T-helper 17 cell (primary cell): ENCODE measurements at places on chromosomes 4 and X.

GRCh38 chrX:121008920-121009319 lies 23.4 kb upstream of the CT47A1 start:
- H3K4me1 ChIP-seq, result no peaks in the 10 kb centered on the region
- H3K36me3 ChIP-seq, result no peaks in the 10 kb centered on the region
- no peak overlapping the region for H3K27ac ChIP-seq
- DNase-seq, result no peak
- no peak overlapping the region for H3K4me3 ChIP-seq

GRCh38 chr4:1711571-1712215 lies 426 bp downstream of the SLBP start:
- peaks cover 5% of the 10 kb centered on the region for H3K36me3 ChIP-seq
- peak overlapping the region; percentile 94 for H3K4me3 ChIP-seq
- DNase-seq, result peak; percentile 27
- H3K27me3 ChIP-seq, result no peaks in the 10 kb centered on the region
- H3K4me1 ChIP-seq, result peaks cover 30% of the 10 kb centered on the region

DNA sequence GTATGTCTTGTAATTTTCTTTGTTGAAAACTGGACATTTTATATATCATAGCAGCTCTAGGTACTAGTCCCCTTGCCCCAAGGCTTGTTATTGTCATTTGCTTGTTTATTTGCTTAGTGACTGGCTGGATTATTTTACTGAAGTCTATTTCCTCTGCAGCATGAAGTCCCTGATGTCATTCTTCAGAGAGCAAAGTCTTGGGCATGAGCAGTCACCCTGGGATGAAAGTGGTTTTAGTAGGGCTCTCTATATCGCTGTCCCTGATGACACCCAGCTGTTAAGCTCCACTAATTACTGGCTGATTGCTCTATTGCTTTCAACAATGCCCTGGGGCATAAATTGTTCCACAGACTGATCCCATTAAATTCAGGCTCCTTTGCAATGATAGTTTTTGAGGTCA lies 113.5 kb upstream of the USP9X start:
- no peak overlapping the region for H3K4me3 ChIP-seq
- no peak for DNase-seq
- no peaks in the 10 kb centered on the region for H3K4me1 ChIP-seq
- peaks cover 5% of the 10 kb centered on the region for H3K27me3 ChIP-seq
- H3K27ac ChIP-seq, result no peak overlapping the region

GRCh38 chrX:35890699-35891098 lies 28.8 kb upstream of the CFAP47 start:
- H3K4me1 ChIP-seq, result no peaks in the 10 kb centered on the region
- no peak overlapping the region for H3K4me3 ChIP-seq
- no peak for DNase-seq
- H3K27me3 ChIP-seq, result no peaks in the 10 kb centered on the region
- no peak overlapping the region for H3K27ac ChIP-seq

DNA sequence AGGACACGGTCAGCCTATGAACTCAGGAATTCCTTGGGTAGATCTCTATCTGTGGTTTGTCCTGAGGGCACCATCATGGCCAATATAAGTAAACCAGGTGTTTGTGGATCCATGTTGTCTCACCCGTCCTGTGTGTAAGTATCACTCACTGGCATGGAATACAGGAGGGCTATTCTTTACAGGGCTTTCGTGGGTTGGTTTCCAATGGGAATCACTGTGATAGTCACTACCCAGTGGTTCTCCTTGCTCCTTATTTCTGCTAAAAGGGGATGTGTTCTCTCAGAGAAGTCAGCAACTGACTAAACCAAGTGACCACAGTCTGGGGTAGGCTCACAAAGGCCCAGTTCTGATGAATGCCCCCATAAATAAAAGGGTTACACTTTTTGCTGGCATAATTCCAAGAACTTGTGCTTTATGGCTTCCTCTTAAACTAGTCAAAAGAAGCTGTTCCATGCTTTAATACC lies 236.7 kb upstream of the JADE1 start:
- H3K27ac ChIP-seq, result no peak overlapping the region
- no peaks in the 10 kb centered on the region for H3K4me1 ChIP-seq
- H3K27me3 ChIP-seq, result peaks cover 35% of the 10 kb centered on the region
- no peak overlapping the region for H3K4me3 ChIP-seq

- H3K4me3 ChIP-seq, result no peak overlapping the region
- H3K4me1 ChIP-seq, result no peaks in the 10 kb centered on the region
Measured at GRCh38 chr4:165520086-165520485, 141.3 kb downstream of the CPE start.

GRCh38 chr4:1172228-1172851 lies at the start of gene SPON2:
SPON2 (minus strand) TSS chr4:1172583.
- peak within 1 kb of the TSS; percentile 87 for H3K4me3 ChIP-seq
- peaks cover 16% of the 10 kb centered on the region for H3K27me3 ChIP-seq
- no peak within 1 kb of the TSS for H3K27ac ChIP-seq
- no peak for DNase-seq

GRCh38 chr4:89119166-89119565 lies 7.8 kb downstream of the TIGD2 start:
- no peak overlapping the region for H3K27ac ChIP-seq
- no peaks in the 10 kb centered on the region for H3K36me3 ChIP-seq
- no peaks in the 10 kb centered on the region for H3K27me3 ChIP-seq
- no peak for DNase-seq
- no peak overlapping the region for H3K4me3 ChIP-seq
